ENCODE measurements at places on chromosomes 5 and 9.

DNA sequence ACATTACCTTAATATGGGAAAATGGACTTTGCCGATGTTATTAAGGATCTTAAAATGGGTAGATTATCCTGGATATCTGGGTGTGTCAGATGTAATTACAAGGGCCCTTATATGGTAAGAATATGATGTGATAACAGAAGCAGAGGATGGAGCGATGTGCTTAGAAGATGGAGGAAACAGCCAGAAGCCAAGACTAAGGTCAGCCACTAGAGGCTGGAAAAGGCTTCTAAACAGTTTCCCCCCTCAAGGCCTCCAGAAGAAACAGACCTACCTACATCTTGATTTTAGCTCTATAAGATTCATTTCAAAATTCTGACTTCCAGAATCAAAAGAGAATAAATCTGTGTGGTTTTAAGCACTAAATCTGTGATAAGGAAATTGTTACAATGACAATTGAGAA is 131.9 kb downstream of the CAAP1 start:
- DNase-seq: no peak

DNA sequence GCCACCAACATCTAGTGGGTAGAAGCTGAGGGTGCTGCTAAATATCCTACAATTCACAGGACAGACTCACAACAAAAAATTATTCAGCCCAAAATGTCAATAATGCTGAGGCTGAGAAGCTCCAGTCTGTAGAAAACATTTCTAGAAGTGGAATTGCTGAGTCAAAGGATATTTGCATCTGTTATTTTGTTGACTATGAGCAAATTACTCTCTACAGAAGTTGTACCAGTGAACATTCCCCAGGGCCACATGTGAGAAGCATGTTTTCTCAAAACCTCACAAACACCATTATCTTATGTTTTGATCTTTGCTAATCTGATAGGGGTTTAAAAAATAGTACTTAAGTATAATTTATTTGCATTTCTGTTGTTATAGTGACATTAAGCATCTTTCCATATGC is 15.4 kb downstream of the ITK start:
- DNase-seq: no peak

- DNase-seq: no peak
These were observed 451.7 kb downstream of the AGTPBP1 start for GRCh38 chr9:85290019-85290418.

- DNase-seq: no peak
These were observed 3.6 kb upstream of the SCGB3A2 start for GRCh38 chr5:147874910-147875367.

DNA sequence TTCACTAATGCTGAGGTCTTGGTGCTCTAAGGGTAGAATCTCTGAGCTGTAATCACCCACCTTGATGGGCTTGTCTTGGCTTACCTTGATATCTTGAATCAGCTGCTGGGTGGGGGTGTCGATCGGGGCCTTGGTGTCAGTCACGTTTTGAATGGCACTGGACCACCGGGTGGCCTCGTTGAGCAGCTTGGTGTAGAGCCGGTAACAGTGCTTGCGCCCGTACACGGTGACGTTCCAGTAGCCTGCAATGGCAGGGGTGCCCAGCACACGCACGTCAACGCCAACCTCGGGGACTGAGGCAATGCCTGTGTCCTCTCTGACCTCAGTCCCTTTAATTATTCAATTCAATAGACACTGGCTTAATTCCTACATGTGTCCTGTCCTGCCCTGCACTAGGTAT is 63.1 kb upstream of the RETREG1 start:
- no peak for DNase-seq

DNA sequence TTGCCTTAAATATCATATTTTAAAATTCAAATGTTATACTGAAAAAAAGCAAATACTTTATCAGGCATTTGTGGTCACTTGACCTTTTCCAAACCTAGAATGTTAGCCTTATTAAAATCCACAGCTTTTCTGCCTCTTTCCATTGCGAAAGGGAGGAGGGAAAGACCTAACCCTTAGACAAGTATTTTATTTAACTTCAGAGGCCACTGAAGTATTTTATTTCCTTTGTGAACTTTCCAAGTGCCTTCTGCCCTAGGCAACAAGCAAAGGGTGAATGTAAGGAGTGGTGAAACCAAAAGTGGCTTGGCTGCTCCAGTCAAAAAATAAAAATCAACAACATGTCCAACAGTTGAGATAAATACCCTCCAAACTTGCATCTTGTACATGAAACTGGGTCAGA is 376.1 kb downstream of the EFNA5 start:
- no peak for DNase-seq

DNA sequence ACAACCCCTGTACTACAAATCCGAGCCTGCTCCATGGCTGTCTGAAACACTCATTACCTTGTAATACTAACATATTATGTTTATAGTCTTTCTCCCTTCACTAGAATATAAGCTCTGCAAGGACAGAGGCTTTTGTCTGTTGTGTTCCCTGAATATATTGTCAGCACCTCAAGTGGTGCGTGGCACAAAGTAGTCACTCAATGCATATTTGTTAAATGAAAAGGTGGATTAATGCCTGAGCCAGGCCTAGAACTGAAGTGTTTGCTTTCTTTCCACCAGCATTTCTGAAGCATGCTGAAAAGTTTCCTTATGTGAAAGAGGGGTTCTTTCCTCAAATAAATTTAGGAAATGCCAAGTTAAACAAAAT is 36.3 kb downstream of the ELL2 start:
- no peak for DNase-seq

DNA sequence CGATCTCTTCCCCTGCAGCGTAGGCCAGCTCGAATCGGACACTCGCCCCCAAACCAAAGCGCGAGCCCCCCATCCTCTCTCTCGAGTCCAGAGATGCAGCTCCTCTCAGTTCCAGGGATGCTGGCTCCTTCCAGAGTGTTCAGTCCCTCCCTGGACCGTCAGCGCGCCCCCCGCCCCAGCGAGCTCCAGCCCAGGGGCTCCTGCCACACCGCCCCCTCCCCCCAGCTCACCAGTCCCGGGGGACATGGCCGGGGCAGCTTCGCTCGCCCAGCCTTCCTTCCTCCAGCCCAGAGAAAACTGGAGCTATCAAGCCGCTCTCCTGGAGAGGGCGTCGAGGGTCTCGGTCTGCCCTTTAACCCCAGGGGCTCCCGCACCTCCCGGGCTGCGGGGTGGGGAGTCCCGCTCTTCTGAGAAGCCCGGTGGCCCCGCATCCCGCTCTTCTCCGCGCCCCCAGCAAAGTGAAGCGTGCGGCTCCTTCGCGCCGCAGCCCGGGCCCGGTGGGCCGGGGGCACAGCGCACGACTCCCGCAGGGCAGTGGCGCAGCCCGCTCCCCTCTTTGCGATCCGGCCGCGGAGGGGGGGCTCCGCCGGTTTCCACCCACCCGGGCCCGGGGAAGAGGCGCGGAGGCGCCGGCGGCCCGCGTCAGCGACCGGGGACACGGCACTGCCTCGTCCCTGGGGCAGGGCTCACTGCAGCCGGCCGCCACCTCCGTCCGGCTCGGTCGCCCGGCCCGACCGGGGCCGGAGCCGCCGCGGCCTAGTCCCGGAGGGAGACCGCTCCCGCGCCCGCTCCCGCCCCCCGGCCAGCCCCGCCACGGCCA is 587 bp downstream of the MIER3 start:
- DNase-seq: no peak

DNA sequence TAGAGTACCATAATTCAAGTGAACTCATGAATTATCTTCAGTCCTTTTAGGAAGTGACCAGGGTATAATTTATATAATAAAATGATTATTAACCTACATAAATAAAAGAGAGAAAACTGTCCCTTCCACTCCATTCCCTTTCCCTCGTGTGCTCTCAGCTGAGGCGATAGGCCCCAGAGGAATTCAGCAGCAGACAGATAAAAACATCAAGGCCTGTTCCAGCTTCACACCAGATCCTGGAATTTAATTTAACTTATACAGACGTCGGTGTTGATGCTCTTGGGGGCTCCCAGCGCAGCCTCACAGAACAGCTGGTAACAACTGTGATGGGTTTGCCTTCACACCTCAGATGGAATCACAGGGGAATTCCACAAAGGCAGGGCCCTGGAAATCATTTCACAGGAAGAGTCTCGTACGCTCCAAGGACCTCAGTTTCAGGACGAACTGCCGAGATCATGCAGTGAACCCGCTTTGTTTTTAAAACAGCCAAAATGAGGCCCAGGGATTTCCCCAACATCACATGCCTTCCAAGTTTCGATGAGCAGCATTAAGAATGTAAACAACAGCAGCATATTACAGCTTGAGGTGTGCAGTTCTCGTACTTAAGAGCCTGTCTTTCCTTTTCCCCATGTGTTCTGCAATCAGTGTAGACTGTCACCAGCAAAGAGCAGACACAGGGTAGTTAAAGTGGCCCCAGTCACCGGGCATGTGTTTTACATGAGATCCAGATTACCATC is 73.6 kb upstream of the ALDH1B1 start:
- peak; percentile 76 for DNase-seq

DNA sequence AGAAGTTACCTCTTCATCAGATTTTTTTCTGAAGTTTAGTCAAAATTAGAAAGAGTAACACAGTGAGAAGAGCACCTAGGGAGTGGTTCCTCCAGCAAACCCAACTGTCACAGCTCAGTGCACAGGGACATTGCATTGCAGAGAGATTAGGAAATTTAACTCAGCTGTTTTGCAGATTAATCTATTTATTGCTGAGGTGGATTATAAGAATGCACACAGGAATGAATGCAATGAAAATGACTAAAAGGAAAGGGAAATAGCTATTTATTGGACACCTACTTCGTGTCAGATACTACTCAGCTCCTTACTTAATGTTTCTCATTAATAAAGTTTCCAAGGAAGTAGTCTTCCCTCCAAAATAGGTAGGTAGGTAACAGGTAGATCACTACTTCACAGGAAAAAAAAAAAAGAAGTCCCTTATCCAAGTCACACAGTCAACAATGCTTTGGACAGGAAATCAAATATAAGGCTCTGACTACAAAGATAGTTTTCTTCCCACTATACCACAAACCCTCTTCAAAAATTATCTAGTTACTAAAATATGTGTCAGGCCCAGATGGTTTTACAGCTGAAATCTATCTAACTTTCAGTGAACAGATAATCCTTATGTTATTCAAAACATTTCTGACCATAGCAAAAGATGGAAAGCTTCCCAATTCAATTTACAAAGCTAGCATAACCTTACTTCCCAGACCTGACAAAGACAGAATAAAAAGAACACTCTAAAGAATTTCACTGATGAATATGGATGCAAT is 442.2 kb upstream of the MPDZ start:
- no peak for DNase-seq

DNA sequence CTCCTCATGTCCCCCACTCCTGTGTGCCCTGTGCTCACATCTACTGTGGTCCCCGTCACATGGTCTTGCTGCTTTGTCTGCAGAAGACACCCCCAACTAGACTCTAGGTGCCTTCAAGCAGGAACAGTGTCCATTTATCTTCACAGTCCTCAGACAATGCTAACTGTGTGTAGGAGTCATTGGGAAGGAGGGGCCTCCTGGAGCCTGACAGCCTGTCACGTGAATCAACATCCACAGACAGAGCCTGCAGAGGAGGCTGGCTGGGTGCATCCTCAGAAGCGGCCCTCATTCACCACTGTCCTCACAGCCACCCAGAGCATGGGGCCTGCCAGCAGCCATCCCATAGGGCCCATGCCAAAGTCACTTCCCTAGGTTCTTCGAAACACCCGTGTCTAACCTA is 98.7 kb downstream of the MED10 start:
- no peak for DNase-seq

- no peak for DNase-seq
These were observed 78.5 kb downstream of the SPTLC1 start for GRCh38 chr9:92036756-92037155.

DNA sequence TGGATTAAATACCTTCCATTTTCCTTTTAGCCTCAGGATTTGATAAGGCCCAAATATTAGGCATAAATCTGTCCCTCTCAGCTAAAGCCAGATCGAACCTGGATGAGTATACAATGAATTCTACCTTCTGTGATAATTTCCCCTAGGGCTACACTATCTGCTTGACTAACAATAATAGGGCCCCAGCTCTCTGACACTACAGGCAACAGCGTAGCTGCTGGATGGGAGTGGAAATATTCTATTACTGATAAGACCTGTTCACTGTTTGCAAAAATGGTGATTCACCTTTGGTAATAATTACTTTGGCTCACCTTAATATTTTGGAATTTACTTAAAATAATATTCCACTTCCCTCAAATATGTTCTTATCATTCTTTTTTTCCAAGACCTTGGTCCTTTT is 644.2 kb upstream of the SEMA6A start:
- no peak for DNase-seq

GRCh38 chr5:67404256-67405100 is 207.9 kb upstream of the CD180 start:
- DNase-seq: peak; percentile 71

DNA sequence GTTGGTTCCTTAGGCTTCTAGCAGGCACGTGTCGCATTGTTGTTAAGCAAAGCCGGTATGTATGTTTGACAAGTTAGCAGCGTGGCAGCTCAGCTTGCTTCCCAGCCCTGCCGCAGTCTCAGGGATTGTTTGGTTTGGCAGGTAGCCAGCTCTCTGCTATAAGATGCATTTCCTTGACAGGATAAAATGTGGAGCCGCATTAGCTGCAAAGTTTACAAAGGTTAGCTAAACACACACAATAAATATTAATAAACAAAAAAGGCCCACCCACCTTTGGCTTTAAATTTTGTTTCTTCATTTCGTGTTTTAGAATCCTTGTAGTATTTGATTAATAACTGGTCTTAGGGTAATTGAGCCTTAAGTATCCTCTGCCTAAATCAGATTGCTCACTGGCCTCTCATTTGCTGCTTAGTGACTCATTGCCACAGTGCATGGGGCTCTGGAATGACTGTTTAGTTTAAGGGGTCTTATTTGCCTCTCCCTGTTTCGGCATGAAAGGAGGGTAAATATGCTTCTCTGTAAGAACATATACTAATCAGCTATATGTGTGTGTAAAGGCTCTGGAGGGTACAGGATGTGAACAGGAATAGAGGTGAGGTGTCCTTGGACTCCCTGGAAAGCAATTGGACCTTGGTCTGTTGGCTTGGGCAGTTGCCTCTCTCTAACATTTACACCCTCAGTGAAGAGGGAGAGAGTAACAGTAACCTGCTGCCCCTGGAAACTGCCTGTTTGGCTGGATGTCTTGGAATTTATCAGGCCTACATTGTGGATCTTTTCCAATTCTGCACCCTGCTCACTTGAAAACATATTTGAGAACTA is 122.0 kb downstream of the GDNF start:
- peak; percentile 55 for DNase-seq

DNA sequence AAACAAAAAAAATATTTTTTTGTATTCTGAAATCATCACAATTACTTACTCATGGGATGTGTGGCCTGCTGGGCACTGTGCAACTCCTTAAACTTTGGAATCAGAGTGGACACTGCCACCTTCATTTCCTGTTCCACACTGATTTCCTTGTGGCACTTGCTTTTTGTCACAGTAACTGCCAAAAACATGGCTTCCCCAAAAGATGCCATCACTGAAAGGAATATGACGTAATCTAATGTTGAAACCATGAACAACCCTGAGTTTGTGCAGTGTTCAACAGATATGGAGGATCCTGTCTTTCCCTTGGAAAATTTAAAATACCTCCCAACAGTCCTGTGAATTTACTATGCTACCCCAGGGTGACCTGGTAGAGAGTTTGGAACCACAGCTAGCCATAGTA is 12.6 kb upstream of the IL12B start:
- no peak for DNase-seq

GRCh38 chr5:96973532-96974401 is 37.9 kb downstream of the LNPEP start:
- no peak for DNase-seq

GRCh38 chr9:121107029-121107428 is 32.3 kb downstream of the CNTRL start:
- DNase-seq: peak; percentile 23

All from foreskin keratinocyte (primary cell).